Kidney tubule cell (primary cell): ENCODE measurements at places on chromosomes 7 and 10.

DNA sequence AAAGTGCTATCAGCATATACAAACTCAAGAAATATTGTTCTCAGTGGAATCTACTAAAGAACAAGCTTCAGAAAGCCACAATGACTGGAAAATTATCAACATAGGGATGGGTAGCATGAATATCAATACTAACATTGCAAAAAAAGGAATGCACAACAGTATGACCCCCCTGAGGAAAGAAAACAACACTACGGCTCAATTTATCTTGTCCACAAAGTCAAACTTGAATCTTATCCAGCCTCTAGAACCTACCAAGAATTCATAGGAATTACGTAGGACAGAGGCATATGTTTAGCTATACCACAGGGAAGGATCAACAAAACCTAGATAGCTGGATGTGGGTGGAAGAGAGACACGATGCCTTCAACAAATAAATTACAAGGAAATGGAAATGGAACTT lies 54.6 kb downstream of the AGMO start:
- DNase-seq, result no peak

- no peak for DNase-seq
These were observed 27.3 kb downstream of the SEC23IP start for GRCh38 chr10:119919826-119920225.

DNA sequence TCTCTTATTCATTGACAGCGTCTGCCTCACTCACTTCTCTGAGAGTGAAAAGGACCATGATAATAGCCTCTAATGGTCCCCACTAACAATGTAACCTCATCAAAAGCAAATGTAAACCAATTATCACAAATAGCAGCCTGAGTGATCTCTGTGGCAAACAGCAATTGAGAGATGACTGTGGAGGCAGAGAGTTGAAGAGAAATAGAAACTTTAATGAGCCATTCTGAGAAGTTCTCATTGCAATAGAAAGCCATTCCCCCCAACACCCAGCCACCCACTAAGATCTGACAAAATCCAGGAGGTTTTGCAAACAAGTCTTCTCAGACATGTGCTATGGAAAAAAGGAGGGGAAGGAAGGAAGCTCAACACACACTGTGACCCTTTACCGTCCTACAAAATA lies 44.2 kb upstream of the RNF148 start:
- DNase-seq, result no peak

GRCh38 chr10:132509506-132510173 lies 27.9 kb upstream of the INPP5A start:
- DNase-seq, result no peak

DNA sequence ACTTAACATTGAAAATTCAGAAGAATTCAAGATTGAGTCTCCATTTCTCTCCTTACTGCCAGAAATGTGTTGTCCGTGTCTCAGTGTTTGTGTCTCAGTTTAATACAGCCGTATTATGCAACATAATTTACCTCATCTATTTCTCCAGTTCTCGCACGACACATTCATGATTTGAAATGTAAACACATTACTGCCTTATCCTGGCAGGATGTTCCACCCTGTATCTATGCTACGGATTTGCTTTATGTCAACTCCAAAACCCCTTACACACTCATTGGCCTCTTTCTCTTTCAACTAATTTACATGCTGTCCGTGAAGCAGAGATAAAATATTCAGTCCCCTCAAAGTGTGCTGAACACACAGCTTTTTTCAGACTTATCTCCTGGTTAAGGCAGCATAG lies 653.7 kb upstream of the SEMA3D start:
- no peak for DNase-seq

DNA sequence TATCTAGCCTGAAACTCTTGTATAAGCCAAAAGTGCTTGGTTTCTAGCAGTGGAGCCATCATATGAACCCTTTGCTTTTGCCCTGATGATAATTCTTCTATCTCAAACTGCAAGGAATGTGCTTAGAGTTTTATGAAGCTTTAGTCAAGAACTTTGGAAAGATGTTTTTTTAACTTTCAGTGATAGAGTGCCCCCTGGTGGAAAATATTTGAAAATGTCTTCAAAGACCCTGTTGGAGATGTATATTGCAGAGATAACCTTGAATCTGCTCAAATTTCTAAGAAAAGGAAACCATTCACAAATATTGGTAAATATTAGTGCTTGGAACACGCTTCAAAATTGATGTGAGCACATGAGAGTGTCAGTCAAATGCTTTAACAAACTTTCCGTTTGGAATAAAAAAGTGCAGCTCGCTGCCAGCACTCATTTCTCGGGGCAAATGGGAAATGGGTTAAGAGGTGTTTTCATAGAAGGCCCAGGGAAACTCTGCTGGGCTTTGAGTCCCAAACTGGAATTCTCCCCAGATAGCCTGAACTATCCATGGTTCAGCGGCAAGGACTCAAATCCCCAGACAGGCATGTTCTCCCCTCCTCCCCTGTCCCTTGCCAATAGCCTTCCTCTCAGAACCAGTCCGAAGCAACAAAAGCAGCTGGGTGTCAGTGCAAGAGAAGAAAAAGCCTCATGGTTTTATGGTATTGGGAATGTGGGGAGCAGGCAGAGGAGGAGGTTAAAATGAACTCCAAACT lies 129.3 kb downstream of the MYOF start:
- DNase-seq, result peak; percentile 54

DNA sequence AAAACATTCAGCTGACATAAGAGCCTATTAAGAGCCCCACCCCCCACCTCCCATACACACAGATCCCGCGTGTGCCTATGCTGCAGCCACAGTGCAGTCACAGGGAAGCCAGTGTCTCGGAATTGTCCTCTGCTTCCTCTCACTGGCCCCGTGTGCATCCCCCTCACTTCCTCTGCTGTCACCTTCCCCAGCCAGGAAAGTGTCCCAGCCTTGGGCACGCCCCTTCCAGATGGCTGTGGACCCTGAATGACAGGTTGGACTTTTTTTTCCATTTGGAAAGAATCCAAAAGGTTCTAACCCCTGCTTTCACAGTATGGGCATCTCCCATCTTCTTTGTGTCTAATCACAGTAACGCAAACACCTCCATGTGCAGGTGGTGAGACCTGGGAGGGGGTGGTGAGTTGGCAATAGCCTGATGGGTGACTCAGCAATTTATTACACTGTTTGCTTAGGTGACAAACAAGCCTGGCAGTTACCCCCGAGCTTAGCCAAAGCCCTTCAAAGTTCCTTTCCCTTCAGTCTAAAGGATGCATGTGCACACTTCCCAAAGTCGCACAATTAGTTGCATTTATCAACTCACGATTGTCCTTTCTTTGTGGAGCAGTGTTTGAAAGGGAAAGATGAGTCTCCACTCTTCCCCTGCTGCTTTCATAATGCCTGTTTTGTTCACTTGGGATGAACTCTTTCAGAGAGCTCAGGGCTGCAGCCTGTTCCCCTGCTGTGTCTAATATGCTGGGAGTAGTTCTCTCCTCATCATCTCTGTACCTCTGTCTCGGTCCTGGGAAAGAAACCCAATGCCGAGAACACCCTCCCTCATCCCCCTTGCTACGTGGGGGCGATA lies 67.5 kb upstream of the EFCAB10 start:
- DNase-seq, result peak; percentile 75

DNA sequence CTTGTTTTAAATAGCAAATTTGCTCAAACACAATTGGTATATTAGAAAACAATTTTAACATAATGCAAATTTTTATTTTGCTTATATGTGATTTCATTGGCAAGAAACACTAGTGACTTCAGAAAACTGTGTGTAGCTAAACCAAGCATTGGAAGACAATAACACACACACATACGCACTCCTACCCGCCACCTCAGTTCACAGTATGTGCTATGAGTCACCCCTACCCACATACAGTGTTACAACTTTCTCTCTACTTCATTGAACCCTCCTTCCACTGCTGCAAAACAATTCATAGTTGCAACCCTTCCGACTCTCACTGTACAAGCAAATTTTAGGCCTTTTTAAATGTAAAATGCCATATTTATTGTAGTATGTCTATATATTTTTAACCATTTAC lies 119.9 kb upstream of the THSD7A start:
- peak; percentile 12 for DNase-seq

DNA sequence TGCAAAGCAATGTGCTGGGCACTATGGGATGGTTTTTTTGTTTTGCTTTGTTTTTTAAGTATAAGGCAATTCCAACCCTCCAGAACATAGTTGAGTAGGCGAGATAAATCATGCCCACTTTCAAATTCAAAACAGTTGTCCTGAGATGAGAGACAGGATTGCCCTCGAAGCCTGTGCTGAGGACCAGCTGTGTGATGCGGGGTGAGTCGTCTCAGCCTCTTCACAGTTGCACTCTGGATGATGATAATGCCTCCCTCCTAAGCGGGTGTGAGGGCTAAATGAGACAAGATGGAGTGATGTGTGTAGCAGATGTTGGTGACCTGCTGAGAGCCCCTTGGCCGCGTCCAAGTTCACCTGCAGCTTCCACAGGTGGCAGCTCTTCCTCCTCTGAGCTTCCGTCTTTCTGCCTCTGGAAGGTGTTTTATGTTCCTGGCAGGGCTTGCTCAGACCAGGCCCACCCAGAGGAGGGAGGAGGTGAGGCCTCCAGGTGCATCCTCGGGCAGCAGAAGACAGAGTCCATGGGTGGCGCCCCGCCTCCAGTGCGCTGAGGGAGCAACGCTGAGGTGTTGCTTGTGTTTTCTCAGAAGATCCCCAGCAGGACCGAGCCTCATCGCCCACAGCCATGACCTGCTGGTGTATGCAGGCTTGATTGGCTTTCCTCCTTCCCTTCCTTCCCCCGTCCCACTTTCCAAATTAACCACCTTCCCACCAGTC lies 30.6 kb downstream of the ECHDC3 start:
- DNase-seq, result no peak

DNA sequence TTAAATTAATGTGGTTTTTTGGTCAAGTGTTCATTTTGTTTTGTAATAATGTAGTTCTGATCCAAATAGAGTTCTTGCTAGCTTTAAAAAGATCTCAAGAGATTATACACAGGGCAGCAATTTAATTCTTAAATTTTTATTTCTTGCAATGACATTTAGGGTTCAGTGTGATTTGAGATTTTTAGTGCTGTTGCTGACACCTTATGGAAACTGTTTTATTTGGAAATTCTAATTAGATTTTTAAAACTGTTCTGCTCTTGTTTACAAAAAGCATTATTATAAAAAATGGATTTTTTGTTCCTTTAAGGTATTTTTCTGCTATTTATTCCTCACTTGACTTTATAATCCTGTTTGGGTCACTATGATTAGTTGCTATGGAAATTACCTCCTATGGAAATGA lies 72.1 kb downstream of the RTKN2 start:
- DNase-seq, result no peak

DNA sequence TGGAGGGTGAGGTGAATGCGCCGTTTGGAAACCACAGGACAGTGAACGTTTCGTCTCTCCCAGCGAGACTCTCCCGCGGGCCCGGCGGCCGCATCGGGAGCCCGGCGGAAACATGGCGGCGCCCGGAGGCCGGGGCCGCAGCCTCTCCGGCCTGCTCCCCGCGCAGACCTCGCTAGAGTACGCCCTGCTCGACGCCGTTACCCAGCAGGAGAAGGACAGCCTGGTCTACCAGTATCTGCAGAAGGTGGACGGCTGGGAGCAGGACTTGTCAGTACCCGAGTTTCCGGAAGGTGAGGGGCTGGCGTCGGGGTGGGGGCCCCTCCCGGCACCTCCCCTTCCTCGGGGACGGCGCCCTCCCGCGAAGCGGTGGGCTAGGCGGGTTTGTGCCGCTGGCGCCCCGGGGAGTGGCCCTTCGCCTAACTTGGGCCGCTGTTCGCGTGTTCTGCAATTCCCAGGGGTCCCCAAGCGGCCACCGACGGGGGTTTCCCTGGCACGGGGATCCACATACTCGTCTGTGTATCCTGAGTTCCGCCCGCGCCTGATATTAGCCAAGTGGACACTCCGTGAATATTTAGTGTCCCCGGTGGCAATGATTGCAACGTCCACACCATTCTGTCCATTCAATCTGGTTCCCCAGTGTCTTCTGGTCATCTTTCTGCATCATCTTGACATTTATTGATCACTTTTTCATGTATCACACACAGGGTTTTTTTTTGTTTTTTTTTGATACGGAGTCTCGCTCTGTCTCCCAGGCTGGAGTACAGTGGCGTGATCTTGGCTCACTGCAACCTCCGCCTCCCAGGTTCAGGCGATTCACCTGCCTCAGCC lies 514 bp downstream of the NHLRC2 start:
- DNase-seq, result peak; percentile 56

DNA sequence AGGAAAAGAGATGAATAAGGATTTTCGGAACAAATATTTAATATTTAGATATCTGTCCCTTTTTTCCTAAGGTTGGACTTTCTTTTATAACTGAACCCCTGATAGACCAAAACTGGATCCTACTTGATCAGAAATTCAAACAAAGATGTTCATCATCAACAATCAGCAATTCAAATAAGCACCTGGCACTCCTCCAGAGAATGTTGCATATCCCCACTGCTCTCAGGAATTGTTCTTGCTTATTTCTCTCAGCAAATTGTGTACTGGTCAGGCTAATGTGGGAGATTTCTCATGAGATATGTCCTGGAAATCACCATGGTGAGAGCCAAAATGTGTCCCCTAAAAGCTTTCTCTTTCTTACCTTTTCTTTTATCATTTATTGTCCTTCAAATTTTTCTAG lies 40.3 kb upstream of the LHFPL3 start:
- DNase-seq, result no peak

DNA sequence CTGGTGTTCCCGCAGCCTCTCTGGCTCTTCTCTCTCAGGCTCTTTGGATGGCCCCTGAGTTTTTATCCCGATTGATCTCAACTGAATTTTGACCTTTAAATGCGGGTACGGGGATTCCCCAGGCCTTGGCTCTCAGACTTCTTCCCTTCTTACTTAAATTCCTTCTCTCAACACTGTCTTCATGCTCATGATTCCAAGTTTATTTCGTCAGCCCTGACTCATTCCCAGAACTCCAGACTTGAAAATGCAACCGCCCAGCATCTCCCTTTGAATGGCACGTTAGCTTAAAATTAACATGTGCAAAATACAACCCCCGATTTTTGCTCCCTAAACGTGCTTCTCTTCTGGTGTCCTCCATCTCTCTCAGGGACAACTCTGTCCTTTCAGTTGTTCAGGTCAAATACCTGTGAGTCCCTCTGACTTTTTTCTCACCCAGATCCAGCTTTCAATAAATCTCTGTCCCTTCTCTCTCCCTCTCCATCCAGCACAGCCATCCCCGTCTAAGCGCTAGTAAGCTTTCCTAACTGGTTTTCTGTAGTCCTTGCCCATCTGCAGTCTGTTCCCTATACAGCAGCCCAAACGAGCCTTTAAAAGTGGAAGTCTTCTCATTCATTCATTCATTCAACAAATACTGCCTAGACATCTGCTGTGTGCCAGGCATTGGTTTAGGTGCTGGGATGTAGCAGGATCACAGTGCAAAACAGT lies 7.1 kb downstream of the HECW1 start:
- peak; percentile 52 for DNase-seq

GRCh38 chr10:45151467-45152214 lies 150.9 kb downstream of the ZNF22 start:
- no peak for DNase-seq

GRCh38 chr10:127535802-127536515 lies 13.2 kb upstream of the NPS start:
- peak; percentile 22 for DNase-seq

DNA sequence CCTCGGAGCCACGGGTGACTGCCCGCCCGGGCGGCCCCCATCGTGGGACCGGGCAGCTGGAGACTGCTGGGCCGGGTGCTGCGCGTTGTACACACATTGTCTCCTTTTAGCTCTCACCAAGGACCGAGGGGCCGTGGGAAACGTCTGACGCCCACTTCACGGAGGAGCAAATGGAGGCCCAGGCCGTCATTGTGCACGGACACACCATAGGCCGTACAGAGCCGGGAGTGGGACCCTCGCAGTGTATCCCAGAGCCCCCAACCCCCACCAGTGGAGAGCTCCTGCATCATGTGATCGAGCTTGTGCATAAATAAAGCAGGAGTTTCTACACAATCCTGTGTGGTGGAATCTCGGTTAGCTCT lies 722 bp downstream of the DENND10 start:
- DNase-seq, result peak; percentile 17

- DNase-seq, result peak; percentile 44
These were observed 54.0 kb upstream of the ABCB5 start for GRCh38 chr7:20561466-20561865.
